ENCODE measurements at places on chromosomes 11 and 22. TPM values are rescaled to one million over a fixed set of nuclear protein-coding genes. Genes with fewer than 3 reads are reported as not detected.

IGSF22 gene
- total RNA-seq = 0.41 TPM

RFPL2 gene
- total RNA-seq = not detected

CCDC73 gene
- total RNA-seq = not detected

GGT5 gene
- 0.04 TPM for total RNA-seq

BAIAP2L2 gene
- 0.71 TPM for total RNA-seq

DRD4 gene
- 0.47 TPM for total RNA-seq

OR10A2 gene
- total RNA-seq = not detected

DRD2 gene
- total RNA-seq = not detected

NAALADL1 gene
- 13.6 TPM for total RNA-seq

CSTPP1 gene
- total RNA-seq = 17.9 TPM

OR8B3 gene
- total RNA-seq = not detected

UBTFL1 gene
- total RNA-seq = not detected

KCNJ1 gene
- total RNA-seq = not detected

APOA5 gene
- not detected for total RNA-seq

FAM180B gene
- 0.11 TPM for total RNA-seq

LPXN gene
- 110 TPM for total RNA-seq

GRCh38 chr11:116686866-116687265, 85.9 kb downstream of the BUD13 start:
- no peak for DNase-seq

- DNase-seq = no peak
These were observed 435.6 kb downstream of the DYNC2H1 start for GRCh38 chr11:103544874-103545273.

DNA sequence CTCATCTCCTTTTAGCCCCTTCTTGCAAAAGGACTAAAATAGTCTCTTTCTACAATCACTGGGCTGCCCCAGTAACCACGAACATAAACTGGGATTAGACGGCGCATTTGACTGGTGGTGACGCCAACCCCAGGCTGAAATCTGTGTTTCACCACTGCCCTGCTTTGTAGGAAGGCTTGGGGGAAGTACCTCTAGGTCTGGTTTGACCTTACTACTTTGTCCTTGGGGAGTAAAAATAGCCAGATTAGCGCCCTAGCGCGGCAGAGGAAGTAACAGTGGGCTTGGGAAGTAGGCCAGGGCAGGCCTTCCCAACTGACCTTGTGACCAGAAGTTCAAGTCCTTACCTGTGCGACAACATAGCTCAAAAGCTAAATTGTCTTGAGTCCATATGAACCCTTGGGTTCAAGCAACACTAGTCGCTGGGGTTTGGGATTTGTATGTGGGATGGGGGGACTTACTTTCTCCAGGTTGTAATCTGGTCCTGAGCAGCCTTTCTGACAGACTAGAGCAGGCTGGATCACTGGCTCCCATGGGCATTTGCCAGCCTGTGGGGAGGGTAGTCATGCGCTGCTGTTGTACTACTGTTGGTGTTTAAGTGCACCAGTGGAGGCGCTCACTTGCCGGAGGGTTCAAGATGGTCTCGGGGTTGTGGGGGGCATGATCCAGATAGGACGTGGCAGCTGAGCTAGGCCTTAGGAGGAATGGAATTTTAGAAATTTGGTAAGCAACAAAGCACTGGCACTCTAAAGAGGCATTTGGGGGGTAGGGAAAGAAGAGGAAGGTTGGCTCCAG, 953 bp upstream of the PACS1 start:
- DNase-seq = peak; percentile 68

DNA sequence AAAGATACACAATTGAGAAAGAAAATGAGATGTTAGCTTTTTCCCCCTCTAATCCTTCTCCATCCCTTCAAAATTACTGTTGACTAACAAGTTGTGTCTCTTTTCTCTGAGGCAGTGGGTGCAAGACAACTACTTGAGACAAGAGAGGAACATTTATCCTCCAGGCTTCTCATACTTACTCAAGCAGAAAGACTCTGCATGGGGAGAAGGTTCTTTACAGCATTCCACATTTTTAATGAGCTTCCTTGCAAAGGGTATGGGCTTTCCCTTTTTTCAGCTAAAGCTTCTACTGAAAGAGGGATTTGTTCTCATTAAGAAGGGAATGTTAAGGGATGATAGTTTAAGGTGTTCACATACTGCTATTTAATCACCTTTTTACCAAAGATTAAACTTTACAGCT, 47.8 kb downstream of the PAX6 start:
- DNase-seq = no peak

DNA sequence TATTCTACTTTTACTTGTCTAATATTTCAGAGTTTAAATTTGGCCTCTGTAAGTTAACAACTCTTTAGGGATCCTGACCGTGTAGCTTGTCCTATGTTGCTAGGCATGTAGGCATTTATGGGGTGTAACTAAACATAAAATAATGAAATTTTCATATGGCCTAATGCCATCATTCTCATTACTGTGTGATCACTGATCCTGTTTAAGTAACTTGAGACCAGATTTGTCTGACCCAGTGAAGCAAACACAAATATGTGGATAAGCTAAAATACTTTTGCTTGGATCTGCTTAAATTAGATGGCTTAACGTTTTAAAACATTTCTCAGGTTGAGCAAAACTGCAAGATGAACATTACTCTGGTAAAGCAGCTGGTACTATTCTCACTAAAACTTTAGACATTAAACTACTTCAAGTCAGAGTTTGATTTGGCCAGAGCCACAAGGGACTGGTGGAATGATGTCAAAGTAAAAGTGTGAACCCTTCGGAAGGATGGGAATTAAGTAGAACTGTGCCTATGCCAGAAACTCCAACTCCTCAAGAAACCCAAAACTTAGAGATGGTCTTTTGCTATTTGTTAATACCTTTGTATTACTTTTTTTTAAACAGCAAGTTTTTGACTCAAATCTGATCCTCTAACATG, 12.5 kb downstream of the QSER1 start:
- DNase-seq = no peak

DNA sequence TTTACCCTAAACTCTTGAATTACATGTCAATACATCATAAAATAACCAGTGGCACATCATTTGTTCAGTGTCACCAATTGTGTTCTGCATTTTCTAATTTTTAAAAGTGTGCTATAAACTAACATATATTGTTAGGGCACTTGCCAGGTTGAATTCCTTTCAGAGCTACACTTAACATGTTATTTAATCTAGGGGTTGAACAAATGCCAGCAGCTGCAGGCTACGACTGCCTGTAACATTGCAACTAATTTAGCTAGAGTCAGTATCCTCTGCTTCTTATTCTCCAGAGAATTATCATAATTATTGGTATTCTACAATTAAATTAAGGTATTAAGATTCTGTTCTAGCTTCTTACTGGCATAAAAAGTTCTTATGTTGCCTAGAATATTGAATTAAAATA, 46.4 kb upstream of the ARHGAP42 start:
- DNase-seq = no peak

DNA sequence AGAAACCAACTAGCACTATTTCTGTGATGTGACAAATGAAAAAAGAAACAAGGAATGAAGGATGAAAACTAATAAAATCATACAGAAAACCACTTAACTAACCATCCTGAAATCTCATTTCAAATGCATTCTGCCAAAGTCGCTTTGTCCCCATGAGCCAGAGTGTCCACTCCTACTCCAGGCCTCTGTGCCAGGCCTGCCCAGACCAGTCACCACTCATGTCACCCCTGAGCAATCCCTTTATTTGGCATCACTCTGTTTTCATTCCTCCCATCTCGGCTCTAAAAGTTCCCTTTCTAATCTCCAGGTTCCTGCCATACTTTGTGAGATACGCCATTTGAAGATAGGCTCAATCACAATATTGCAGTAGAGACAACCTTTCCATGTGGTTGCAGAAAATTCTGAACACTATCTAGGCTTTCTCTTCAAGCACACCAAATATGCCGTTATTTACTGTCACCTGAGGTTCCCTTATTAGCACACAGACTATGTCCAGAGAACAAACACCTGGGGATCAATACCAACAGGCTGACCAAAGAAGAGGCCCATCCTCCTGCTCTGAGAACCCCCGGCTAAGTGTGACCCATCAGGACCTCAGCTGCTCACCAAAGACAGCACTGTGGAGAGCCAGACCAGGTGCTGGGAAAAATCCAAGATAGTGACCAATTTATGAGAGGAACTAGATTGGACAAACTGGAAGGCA, 202.4 kb downstream of the LARGE1 start:
- DNase-seq = no peak

- DNase-seq = no peak
These were observed 6.4 kb downstream of the CCND1 start for GRCh38 chr11:69647390-69647748.

- DNase-seq = no peak
These were observed 45.4 kb upstream of the TOP3B start for GRCh38 chr22:22027955-22028354.

GRCh38 chr22:28728621-28729313, 12.9 kb downstream of the CHEK2 start:
- DNase-seq = no peak

DNA sequence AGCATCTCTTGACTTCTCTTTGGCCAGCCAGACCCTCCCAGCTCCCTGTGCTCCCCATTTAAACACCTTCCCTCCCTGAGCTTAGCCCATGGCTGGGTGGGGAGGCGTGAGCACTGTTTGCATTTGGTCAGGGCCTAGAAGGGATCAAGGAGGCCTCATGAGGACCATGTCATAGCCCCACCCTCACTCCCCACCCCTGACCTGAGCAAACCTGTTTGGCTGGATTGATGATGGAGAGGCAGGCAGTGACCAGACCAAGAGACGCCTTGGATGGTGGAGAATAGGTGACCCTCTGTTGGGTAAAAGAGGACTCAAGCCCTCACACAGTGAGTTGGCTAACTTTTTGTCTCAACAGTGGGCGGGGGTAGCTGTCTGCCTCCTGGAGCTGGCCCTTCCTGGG, 49.9 kb downstream of the ST3GAL4 start:
- no peak for DNase-seq

GRCh38 chr11:10868352-10868751, 10.5 kb upstream of the ZBED5 start:
- no peak for DNase-seq

- DNase-seq = no peak
These were observed 60.0 kb upstream of the PLET1 start for GRCh38 chr11:112320668-112321067.

GRCh38 chr11:10653946-10654810, 39.4 kb downstream of the IRAG1 start:
- peak; percentile 53 for DNase-seq

GRCh38 chr22:20204806-20205205, 54.0 kb upstream of the CCDC188 start:
- DNase-seq = no peak

GRCh38 chr22:19103880-19104821, 18.1 kb downstream of the DGCR2 start:
- no peak for DNase-seq

- DNase-seq = no peak
These were observed 1461.2 kb downstream of the TBC1D22A start for GRCh38 chr22:48223488-48224190.

DNA sequence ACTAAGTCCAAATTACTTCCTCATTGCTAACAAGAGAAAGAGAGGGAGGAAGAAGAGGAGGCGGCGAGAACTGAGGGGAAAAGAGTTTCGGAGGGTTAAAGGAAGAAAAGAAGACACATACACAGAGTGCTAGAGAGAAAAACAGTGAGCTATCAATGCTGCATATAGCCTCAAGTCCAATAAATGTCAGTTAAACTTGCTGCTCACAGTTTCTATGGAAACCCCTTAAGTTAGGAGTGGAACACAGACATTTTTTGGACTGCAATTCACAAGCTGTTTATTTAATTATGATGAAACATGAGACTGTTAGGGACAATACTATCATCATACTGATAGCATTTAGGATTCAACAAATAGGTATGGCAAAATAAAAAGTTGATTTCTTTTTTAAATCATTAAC, 1320.4 kb downstream of the LRRC4C start:
- no peak for DNase-seq

DNA sequence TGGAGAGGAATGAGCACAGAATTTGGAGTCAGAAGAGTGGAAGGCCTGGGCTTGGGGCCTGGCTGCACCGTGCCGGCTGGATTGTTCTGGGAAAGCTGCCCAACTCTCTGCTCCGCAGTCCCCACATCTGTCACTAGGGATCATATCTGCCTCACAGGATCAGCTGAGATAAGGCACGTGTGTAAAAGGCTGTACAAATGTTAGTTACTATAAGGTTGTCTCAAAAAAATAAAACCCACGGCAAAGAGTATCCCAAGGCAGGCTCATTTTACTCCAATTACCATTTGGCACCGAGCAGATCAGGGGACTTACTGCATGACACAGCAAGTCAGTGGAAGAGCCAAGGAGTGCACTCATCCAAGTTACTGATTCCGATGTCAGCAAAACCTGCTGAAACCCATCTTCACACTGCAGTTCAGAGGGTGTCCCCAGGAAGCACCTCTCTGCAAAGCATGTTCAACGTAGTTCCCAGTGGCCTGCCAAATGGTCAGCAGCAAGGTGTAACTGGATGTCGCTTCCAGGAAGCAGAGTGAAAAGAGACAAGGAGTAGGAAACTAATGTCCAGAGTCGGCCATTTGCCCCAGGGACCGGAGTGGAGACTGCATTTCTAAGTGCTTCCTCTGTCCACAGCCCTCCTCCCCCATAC, 18.1 kb upstream of the MRTFA start:
- DNase-seq = no peak

DNA sequence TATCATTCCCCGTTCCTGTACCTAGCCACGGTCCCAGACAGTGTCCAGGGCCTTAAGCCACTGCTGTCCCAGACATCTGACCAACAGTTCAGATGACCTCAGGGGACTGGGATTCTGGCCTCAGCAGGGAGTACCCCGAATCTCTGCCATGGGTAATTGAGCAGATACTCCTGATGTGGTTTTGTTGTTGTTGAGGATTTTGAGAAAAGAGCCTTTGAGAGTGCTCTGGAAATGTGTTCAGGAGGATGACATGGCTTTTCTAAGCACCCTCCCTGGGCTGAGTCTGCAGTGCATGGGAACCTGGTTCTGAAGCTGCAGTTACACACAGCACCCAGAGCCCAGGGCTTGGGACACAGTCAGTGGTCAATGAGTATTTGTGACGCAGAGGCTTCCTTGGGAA, 30.4 kb downstream of the ADAMTS15 start:
- no peak for DNase-seq

DNA sequence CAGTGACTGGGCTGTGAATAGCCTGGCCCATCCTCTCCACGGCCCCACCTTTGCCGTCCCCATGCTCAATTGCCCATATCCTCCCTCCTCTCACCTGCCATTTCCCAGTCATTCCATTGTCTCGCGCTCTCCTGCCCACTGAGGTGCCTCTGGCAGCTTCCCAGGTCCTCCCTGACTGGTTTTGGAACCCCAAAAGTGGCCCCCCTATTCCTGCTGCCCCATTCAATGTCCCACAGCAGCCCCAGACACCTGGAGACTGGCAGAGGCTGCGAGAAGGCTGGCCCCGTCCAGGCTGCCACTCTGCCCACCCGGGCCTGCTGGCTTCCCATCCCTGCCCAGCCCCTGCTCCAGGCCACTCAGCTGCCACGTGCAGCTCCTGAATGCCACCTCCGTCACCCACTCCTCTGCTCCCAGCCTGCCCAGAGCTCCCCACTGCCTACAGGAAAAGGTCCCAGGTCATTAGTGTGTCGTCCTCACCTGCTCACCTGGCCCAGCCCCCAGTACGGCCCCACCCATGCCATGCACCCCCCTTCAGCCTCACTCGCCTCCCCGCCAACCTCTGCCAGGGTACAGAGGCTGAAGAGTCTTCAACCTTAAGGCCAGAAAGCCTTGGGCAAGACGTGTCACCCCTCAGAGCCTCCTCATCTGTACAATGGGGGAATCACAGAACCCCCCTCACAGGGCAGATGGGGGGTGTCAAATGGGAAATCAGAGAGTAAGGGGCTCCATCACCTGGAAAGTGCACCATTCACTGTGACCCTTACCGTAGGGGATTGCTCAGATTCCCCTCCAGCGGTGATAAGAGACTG, 37.5 kb downstream of the KCNJ4 start:
- DNase-seq = no peak

Measured in activated CD4-positive, alpha-beta T cell treated with anti-CD3 and anti-CD28 coated beads for 36 hours (primary cell).